Left renal cortex interstitium (tissue), 4 donors: ENCODE measurements at places on chromosomes 16 and 17.

DNA sequence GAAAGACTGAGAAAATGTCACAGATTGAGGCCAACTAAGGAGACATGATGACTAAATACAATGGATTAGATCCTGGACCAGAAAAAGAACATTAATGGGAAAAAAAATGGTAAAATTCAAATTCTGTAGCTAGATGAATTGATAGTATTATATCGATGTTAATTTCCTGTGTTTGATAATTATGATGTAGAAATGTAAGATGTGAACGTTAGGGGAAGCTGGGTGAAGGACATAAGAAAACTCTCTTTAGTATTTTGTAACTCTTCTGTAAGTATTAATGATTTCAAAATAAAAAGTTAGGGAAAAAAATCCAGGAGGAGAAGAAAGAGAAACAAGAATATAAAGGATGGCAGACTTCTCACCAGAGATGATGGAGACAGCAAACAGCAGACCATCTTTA lies 2.8 kb upstream of the ITGB3 start:
- DNase-seq, result no peak

GRCh38 chr17:50584749-50585148 lies 24.2 kb downstream of the CACNA1G start:
- DNase-seq, result no peak

DNA sequence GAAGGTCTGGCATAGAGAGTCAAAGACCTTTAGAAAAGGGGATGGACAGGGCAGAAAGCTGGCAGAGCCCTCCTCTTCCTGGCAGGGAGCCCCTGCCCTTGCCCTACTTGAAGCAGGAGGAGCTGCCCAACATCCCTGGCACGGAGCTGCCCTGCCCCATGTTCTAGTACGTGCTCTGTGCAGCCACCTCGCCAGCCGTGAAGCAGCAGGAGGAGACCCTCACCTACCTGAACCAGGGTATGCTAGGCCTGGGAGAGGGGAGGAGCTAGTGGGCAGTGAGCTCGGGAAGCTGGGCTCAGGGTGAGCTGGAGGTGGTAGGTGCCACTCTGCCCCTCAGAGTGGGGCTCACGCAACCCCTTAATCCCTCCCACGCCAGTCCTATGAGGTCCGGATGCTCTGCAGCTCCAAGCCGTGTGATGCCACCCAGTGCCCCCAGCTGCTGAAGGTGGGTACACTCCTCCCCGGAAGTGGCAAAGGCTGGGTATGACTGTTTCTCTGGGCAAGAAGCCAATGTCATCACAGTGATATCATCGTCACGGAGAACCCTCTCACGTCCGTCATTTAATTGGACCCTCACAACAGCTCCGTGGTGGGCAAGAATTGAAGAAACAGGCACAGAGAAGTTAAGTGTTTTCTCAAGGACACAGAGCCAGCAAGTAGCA lies 12.7 kb upstream of the STAC2 start:
- no peak for DNase-seq

DNA sequence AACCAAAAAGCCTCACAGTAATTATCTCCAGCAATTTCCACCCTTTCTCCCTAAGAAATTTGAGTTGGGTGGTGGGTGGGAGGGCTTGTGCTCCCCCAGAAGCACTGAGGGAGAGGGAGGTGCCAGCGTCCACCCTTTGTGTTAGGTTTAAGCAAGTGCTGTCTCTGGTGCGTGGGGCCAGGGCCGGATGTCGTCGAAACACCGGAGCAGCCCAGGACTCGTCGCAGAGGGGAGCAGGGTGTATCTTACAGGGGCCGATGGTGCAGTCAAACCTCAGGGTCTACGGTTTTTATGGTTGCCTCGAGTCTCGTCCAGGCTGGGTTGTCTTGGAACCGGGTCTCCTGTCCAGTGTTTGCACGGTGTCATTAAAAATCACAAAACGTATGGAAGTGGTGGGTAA lies 35.3 kb downstream of the METRNL start:
- no peak for DNase-seq

GRCh38 chr17:81241203-81241602 lies 2.1 kb downstream of the NDUFAF8 start:
- DNase-seq, result no peak

DNA sequence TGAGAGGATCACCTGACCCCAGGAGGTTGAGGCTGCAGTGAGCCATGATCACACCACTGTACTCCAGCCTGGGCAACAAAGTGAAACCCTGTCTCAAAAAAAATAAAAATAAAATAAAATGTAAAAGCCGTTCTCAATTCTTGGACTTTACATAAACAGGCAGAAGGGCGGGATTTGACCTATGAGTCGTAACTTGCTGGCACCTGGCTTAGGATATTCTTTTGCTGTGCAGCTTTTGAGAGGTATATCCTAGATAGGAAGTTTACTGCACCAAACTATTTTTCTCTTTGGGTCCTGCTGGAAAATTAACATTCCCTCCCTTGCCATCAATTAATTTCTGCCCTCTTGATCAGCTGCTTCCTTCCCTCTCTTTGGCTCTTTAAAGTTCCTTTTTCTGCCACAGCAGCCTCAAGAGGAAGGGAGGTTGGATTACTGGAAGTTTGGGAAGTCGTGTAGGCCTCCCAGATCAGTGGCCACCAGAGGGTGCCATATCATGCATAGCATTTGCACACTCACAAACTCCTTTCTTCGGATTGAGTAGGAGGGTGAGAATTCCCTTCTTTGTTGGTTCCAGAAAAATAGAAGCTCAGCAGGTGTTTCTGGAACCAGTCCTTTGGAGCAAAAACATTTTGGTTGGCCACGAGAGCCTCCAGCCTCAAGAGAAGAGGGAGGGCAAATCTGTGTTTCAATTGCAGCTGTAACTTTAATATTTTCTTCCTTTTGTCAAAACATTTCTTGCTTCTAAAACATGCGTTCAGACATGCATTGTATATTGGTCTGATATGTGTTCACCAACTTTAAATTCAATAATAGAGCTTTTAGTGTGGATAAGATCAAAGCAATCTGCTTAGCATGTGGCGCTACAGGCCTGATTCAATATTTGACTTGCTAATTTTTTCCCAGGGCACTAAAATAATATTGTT lies 147.3 kb downstream of the CCDC182 start:
- DNase-seq, result no peak

DNA sequence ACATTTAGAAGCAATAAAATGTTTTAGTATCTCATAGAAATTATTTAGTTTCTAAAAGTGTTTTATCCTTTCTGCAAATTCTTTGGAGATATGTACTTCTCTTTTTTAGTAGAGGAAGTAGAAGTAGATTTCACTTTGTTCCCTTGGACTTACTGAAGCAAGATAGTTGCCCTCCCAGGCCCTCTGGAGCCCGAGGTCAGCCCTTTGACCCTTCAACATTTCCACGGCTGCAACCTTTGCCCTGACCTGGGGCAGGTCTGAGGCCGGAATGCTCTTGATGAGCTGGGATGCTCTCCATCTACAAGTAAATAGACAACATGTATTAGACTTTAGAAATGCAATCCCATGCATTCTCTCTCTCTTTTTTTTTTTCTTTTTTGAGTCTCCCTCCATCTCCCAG lies 167.5 kb downstream of the CDK5R1 start:
- DNase-seq, result no peak

- DNase-seq, result no peak
Observed at GRCh38 chr17:64080174-64080618, 49.7 kb downstream of the ERN1 start.

GRCh38 chr16:64352246-64352645 lies 769.6 kb downstream of the CDH11 start:
- no peak for DNase-seq

DNA sequence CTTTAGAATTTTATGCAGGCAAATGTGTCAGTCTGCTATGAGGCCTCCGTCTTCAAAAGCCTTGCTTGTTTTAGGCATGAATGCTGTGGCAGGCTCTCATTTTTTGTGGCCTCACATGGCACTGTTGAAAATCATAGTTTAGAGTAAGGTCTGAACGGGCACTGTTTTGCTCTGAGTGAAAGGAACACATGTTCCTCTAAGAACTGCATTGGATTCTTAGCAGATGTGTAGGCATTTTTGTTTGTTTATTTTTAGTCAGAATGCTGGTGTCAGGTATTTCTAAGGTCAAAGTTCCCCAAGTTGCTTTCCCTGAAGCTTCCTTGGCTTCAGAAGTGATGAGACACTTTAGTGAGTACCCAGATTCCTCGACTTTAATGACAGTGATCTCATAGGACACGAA lies 173.7 kb downstream of the HS3ST3B1 start:
- no peak for DNase-seq

GRCh38 chr16:79932572-79932971 lies 332.0 kb upstream of the MAF start:
- no peak for DNase-seq

DNA sequence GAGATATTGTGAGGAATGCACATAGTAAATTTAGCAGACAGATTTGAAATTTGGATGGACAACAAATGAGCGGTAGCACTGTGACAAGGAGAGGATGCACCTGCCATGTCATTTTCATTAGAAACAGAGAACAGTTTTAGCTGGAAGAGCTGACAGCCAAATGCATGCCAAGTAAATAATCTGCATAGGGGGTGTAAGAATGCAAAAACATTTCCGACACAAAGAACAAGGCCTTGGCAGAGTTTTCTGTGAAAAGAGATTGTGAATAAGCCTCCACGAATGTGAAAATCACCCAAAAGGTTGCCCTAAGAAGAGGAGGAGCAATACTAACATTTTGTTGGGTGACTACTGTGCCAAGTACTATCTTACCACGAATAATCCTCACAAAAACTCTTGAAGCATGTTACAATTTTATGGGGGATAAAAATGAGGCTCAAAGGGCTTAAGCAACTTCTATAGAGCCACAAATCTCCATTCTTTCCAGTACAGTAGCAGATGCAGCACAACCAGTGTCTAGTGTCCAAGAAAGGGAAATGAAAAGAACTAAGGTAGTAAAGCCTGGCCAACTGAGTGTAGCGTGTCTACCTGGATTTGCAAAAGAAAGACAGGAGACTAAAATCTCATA lies 28.3 kb downstream of the TMEM100 start:
- no peak for DNase-seq

DNA sequence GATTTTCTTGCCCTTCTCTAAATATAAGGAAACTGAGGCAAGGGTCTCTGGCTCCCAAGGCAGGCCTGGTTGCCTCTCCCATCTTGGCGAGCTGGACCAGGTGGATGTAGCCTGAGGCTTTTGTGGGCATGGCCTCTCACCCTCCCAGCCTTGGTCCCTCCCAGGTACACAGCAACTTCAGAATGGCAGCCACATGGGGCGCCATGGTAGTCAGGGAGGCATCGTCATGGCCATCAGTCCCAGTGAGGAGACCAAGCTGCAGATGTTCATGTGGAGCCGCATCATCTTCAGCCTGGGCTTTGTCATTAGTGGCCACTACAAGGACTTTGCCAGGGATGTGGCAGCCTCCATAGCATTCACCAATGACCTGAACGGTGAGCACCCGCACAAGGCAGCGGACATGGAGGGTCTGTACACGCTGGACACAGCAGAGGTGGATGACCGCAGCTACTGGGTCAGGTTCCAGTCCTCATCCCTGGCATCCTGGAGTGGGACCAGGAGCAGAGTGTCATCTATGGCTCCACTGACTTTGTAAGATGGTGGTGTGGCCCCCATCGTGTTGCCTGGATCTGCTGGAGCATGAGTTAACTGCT lies 165.8 kb upstream of the ZNF267 start:
- DNase-seq, result no peak

- DNase-seq, result no peak
Observed at GRCh38 chr17:70086516-70086915, 11.5 kb downstream of the KCNJ16 start.

GRCh38 chr17:10019941-10020451 lies 114.9 kb upstream of the RCVRN start:
- DNase-seq, result no peak

- DNase-seq, result no peak
Observed at GRCh38 chr17:19904412-19904811, 36.7 kb upstream of the ULK2 start.

DNA sequence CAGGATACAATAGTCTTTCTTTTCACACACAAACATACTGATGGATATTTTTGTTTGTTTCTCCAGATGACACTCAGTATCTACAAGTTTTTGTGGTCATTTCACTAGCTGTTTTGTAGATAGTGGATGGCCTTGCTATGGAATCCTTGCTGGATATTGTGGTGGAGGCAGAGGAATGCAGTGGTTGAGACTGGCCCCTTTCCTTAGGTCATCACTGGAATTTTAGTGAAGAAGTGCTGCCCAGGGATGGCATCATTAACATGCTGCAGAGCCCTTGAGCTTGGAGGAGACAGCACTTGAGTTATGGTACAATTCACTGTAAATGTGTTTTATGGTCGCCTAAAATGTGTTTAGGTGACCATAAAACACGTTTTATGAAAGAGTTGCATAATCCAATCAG lies 455.9 kb upstream of the HSBP1 start:
- DNase-seq, result no peak

DNA sequence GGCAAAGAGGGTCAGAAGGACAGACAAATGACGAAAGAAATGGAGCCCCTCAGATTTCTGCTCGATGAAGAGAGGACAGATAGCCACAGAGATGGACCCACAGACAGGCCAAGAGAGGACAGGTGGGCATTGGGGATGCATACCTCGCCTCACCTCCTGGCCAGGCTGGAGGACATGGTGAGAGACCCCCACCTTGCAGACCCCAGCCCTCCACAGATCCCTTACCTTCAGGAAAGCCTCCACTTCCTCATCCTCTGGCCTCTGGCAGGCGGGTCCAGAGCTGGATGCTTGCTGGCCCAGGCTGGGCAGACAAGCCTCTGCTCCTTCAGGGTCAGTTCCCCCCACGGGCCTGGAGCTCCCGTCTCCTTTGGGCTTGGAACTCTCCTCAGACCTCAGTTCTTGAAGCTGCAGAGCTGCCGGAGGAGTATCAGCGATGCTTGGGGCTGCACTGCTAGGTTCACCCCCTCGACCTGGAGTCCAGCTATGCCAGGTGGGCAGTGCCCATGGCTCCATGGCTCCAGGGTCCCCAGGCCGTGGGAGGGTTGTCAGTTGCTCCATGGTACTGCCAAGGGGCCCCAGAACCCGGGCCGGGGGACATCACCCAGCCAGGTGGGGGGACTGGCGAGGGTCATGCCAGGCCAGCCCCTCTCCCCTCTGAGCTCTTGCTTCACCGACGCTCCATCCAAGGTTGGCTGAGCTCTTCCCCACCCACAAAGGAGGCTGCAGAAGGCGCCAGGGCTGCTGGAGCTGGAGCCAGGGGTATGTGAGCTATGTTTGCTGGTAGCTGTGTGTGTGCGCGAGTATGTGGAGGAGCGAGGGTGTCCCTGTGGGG lies 1.0 kb downstream of the TSPOAP1 start:
- no peak for DNase-seq

DNA sequence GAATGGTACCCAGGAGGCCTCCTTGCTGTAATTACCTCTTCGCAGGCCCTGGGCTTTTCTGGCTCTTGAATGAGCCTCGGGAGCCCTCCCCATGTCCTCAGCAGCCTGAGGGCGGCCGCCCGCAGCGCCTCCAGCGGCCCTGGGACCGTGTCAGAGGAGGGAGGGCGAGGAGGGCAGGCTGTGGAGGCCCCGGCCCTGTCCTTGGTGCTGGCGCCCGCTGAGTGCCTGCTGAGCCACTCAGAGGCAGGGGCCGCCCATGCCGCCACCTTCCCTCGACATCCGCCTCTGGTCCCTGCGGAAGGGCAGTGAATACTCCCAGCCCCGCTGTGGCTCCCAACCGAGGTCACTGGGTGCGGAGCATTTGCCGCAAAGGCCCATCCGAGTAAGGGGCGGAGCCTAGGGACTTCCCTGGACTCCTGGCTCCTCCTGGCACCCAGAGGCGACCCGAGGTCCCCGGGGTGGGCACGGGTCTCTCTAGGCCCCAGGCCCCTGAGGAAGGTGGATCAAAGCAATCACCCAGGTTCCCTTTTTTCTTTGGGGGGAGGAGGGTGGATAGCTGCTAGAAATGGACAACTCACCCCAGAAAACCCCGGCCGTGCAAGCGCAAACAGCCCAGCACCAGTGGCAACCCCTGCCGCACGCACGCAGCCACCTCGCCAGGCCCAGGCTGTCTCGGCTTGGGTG lies 2.8 kb downstream of the RBFOX3 start:
- no peak for DNase-seq
